ENCODE measurements at places on chromosomes 6 and 20. TPM values are rescaled to one million over a fixed set of nuclear protein-coding genes. Genes with fewer than 3 reads are reported as not detected.

DNA sequence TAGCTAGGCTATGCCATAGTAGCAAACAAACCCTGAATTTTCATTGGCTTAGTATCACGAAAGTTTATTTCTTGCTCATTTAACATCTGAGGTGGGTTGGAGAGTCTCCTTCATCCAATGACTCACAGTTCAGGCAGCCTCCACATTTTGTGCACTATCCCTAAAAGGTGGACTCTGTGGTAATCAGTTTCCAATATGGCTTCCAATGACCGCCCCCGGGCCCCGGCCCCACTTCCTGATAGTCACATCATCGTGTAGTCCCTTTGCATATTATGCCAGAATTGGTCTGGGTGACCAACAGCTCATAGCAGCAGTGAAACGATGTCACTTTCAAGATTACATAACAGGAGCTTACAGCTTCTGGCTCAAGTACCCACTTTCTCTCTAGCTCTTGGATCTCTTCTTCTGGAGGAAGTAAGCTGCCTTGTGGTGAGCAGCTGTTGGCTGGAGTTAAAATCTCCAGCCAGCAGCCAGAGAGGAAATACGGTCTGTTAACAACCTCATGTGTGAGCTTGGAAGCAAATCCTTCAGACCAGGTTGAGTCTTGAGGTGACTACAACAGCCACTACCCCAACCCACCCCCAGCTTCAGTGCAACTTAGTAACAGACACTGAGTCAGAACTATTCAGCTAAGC lies 7.8 kb downstream of the HCRTR2 start:
- no peak for DNase-seq

Gene OSER1
- polyA plus RNA-seq = 59.6 TPM

- peak; percentile 18 for DNase-seq
Observed at GRCh38 chr6:121848523-121849255, 413.2 kb downstream of the GJA1 start.

DNA sequence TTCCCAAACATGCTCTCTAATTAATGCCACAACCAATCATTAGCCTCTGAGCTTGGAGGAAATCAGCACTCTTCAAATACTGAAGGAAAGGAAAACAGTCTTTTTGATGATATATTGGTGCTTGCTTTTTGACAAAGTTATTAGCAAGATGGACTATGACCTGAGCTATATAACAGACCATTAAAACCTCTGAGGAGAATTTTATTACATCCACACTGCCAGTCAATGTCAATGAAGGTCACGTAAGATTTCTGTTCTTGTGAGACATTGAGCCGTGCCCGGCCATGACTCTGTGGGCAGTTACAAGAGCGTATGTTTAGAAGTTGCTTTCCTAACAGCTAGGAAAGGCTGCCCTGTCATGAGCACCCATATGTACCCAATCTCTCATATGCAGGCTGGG lies 659.0 kb downstream of the UTRN start:
- no peak for DNase-seq

- no peak for DNase-seq
Observed at GRCh38 chr6:67467341-67467740, 1167.7 kb upstream of the ADGRB3 start.

- DNase-seq = no peak
Observed at GRCh38 chr6:161891542-161891941, 617.7 kb upstream of the AGPAT4 start.

DNA sequence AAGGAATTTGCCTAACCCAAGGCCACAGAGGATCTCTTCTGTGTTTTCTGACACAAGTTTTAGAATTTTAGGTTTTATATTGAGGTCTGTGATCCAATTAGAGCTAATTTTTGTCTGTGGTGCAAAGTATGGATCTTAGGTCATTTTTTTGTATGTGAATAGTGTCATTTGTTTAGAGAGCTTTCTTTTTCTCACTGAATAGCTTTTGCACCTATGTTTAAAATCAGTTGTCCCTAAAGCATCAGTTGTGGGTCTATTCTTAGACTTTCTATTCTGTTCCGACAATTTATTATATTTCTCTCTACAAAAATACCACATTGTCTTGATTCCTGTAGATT lies 341 bp upstream of the MCM9 start:
- DNase-seq = no peak

GRCh38 chr6:4377603-4378002 lies 242.2 kb upstream of the ECI2 start:
- DNase-seq = no peak

- DNase-seq = no peak
Observed at GRCh38 chr6:157169226-157169625, 154.1 kb downstream of the TMEM242 start.
